ENCODE measurements at places on chromosomes 3 and 15. TPM values are rescaled to one million over a fixed set of nuclear protein-coding genes. Genes with fewer than 3 reads are reported as not detected.

- DNase-seq: no peak
Measured at GRCh38 chr15:70669006-70669602, 94.3 kb downstream of the UACA start.

DNA sequence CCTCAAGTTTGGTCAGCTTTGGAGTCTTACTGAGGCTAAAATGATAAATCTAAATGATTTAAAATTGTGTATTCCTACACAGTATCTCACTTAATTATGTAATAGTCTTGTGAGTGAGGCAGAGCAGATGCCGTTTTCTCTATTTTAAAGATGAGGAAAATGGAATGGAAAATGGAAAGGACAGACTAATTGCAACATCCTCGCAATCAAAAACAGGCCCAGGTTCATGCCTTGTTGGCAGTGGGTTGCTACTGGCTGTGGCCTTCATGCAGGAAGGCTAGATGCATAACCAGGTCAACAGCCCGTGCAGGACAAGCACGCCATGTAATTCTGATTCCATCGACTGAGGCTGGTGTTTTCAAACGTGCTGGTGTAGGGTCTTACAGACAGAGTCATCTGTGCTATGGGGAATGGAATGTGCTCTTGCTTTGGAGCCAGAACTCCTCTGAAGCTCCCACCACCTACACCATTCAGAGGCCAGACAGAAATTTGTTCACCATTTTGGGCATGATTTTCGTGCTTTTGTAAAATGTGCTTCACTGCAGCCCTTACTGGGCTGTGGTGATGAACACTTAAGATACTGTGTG, 37.9 kb downstream of the MLH1 start:
- no peak for DNase-seq

DNA sequence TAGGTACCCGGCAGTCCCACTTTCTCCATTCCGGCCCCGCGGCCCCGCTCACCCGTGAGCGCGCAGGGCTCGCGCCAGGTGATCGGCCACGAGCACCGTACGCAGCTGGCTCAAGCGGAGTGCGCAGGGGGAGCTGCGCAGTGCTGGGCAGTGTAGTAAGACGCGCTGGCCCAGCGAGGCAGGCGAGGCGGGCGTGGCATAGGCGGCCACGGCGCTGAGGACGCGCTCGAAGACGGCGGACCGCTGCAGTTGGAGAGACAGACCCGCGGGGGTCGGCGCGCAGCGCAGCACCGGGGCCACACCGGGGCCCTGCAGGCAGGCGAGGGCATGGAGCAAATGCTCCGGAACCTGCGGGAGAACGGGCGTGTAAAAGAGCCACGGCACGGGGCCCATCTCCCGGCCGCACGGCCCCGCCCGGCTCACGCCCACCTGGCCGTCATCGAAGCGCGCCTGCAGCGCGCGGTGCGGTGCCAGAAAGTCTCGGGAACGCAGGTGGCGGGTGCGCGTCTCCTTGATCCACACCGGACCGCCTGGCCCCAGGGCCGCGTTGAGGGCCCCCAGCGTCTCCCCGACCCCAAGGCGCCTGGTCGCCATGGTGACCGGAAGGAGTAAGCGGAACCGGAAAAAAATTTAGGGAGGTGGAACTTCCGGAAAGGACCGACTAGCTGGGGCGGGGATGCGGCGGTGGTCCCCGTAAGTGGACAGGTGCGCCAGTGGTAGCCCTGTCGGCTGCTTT, at the start of gene DALRD3:
Gene DALRD3, minus strand, starts transcription at position 610 of the 736 bp plus-strand sequence. Its CDS starts 16 bp downstream, at position 594.
- DNase-seq: peak; percentile 63

- DNase-seq: peak; percentile 30
Measured at GRCh38 chr3:5489536-5489935, 302.0 kb downstream of the EDEM1 start.

DNA sequence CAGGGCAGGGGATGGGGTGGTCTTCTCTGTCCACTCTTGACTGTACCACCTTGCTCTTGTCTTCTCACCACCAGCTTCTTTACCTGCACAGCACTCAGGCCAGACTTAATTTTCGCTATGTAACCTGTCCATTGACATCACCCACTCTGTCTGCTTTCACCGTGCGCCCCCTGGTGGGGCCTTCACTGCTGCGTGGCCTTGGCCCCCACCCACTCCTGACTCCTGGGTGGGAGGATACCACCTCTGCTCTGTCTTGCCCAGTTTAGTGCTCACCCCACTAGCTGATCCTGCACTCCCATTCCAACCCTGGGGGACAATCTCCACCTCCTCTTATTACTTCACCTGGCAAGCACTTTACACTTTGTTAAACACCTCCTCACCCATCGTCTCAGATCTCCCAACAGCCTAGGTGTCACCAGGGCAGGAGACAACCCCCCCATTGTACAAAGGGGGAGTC, 17.7 kb downstream of the PTH1R start:
- DNase-seq: peak; percentile 71

DNA sequence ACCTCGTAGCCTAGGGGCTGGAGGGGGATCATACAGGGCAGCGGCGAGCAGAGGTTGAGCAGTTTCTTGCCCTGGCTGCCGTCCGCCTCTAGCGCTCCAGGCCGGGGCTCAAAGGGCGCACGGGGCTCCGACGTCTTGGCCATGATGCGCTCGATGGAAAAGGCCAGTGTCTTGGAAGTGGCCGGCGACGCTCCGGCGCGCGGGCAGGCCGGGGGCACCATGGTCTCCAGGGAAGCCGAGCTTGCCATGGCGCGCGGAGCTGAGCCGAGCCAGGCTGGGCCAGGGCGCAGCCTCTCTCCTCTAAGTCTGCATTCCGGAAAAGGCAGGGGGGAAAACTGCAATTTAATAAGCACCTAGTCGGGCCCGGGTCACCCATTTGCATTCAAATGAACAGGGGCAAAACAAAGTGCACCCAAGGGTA, 719 bp downstream of the FEZF2 start:
- DNase-seq: no peak

DNA sequence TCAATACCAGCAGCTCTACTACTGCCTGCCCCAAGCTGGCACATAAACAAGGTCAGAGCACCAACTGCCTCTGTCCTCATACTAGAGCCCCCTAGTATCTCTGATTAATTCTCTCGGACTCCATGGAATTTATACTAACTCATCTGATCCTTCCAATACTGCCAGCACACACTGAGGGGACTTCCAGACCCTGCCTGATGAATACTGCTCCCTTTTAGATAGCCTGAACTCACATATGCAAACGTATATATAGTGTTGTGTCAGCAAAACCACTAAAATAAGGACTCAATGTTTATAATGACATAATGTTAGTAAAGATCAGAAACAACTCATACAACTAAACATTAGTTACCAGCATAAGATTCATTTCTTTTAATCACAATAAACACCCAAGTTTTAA, 25.0 kb downstream of the CEP70 start:
- no peak for DNase-seq

GRCh38 chr15:101049856-101050622, 130.9 kb downstream of the LRRK1 start:
- peak; percentile 10 for DNase-seq

- DNase-seq: no peak
Measured at GRCh38 chr15:23647001-23647295, 719 bp downstream of the MAGEL2 start.

GRCh38 chr3:159458010-159458409, 530.6 kb upstream of the IL12A start:
- no peak for DNase-seq

EFCAB12 gene
- 4.9 TPM for total RNA-seq

ZNF662 gene
- 8.6 TPM for total RNA-seq

NPTN gene
- total RNA-seq: 159 TPM

GPD1L gene
- 31.1 TPM for total RNA-seq
